ENCODE measurements at places on chromosomes 16 and 17. TPM values are rescaled to one million over a fixed set of nuclear protein-coding genes. Genes with fewer than 3 reads are reported as not detected.

KRTAP2-2 gene
- not detected for total RNA-seq

KIF19 gene
- not detected for total RNA-seq

DBF4B gene
- 13.8 TPM for total RNA-seq

TEX19 gene
- total RNA-seq, result not detected

SLC38A8 gene
- not detected for total RNA-seq

KRTAP2-3 gene
- 4.8 TPM for total RNA-seq

CRISPLD2 gene
- 2.3 TPM for total RNA-seq

CLEC3A gene
- total RNA-seq, result not detected

WFDC1 gene
- not detected for total RNA-seq

CCL13 gene
- not detected for total RNA-seq

NETO2 gene
- 43.7 TPM for total RNA-seq

HCRT gene
- not detected for total RNA-seq

NPIPB13 gene
- 3.2 TPM for total RNA-seq

TP53TG3 gene
- total RNA-seq, result not detected

PRSS27 gene
- 1.5 TPM for total RNA-seq

VTN gene
- total RNA-seq, result not detected

HOXB9 gene
- total RNA-seq, result not detected

LDHD gene
- 0.86 TPM for total RNA-seq

MGAT5B gene
- 1.3 TPM for total RNA-seq

OTOP3 gene
- total RNA-seq, result not detected

ARL5C gene
- not detected for total RNA-seq

SOX15 gene
- total RNA-seq, result 63.3 TPM

CDC42EP4 gene
- total RNA-seq, result 25.3 TPM

CYBA gene
- total RNA-seq, result 20.3 TPM

METRNL gene
- total RNA-seq, result 2.5 TPM

MSLN gene
- total RNA-seq, result 2.1 TPM

CREBBP gene
- 45.0 TPM for total RNA-seq

HSD3B7 gene
- 3.8 TPM for total RNA-seq

PAQR4 gene
- 2.5 TPM for total RNA-seq

TMEM92 gene
- total RNA-seq, result not detected

CCDC92B gene
- total RNA-seq, result not detected

CCL17 gene
- not detected for total RNA-seq

NRN1L gene
- not detected for total RNA-seq

Measured in mammary epithelial cell (primary cell).